CD4-positive, alpha-beta T cell treated with Interleukin-12 subunit alpha and Interleukin-12 subunit beta, for 1 hour (primary cell): ENCODE measurements at places on chromosomes 2 and 18.

- peak; percentile 25 for DNase-seq
Observed at GRCh38 chr2:73232403-73233153, 461 bp downstream of the PRADC1 start.

- DNase-seq: no peak
Observed at GRCh38 chr18:41763361-41763760, 191.7 kb upstream of the PIK3C3 start.

- DNase-seq: no peak
Observed at GRCh38 chr2:191441496-191442214, 196.5 kb downstream of the MYO1B start.

- DNase-seq: no peak
Observed at GRCh38 chr2:23500836-23501235, 115.9 kb downstream of the KLHL29 start.

- peak; percentile 10 for DNase-seq
Observed at GRCh38 chr18:23689031-23689615, at the start of gene LAMA3. LAMA3 (plus strand) TSS chr18:23689453; CDS start chr18:23689684, 231 bp downstream.

- no peak for DNase-seq
Observed at GRCh38 chr2:236631856-236632291, 62.2 kb downstream of the ACKR3 start.

DNA sequence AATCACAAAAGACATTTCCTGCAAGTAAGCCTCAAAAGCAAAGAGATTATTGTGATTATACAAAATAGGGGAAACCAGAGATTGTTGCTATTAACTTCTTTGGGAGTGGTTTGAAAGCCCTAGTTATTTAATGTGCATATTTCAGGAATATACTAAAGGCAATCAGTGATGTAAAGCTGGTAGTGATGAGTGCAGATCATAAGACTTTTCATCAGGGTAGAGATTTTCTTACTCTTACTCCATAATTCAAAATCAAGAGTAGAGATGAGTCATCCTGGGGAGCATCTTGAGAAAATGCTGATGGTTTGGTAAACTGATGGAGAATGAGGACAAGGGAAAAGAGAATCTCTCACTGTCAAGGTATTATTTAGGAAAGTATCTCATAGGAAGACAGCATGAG lies 309.5 kb downstream of the FBXO15 start:
- DNase-seq: no peak

DNA sequence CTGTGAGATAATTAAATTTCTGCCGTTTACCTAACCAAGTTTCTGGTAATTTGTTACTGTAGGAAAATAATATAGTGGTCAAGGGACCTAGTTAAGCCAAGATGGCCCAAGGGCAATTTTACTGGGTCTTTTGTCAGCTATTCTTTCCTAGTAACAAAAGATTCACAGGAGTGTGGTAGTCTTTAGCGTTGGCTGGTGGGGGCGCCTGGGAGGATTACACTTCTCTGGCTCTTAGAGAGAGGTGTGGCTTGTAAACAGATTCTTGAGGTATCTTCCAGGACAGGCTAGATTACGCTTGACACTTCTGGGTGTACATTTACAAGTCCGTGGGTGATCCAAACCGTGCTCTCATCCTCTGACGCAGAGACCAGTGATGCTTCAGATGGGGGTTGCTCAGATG lies 3.3 kb upstream of the ACOXL start:
- no peak for DNase-seq
